ENCODE measurements at places on chromosomes 7 and 10.

GRCh38 chr10:99619851-99620710 is at the start of gene SLC25A28:
TSS of gene SLC25A28 (minus strand) at chr10:99620439. CDS start at chr10:99620335, 104 bp downstream.
- peak; percentile 38 for DNase-seq

DNA sequence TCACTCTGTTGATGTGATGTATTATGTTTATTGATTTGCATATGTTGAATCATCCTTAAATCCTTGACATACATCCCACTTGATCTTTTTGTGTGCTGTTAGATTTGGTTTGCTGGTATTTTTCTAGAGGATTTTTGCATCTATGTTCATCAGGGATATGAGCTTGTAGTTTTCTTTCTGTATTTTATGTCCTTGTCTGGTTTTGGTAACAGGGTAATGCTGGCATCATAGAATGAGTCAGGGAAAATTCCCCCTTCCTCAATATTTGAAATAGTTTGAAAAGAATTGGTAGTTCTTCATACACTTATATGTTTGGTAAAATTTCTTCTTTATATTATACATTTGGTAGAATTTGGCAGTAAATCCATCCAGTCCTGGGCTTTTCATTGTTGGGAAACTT is 89.4 kb upstream of the SLC13A1 start:
- no peak for DNase-seq

- DNase-seq: no peak
Observed at GRCh38 chr7:137828456-137828855, 18.3 kb downstream of the DGKI start.

GRCh38 chr7:84258628-84259027 is 64.0 kb upstream of the SEMA3A start:
- no peak for DNase-seq

- DNase-seq: no peak
Observed at GRCh38 chr10:116770281-116770680, 27.9 kb upstream of the HSPA12A start.

DNA sequence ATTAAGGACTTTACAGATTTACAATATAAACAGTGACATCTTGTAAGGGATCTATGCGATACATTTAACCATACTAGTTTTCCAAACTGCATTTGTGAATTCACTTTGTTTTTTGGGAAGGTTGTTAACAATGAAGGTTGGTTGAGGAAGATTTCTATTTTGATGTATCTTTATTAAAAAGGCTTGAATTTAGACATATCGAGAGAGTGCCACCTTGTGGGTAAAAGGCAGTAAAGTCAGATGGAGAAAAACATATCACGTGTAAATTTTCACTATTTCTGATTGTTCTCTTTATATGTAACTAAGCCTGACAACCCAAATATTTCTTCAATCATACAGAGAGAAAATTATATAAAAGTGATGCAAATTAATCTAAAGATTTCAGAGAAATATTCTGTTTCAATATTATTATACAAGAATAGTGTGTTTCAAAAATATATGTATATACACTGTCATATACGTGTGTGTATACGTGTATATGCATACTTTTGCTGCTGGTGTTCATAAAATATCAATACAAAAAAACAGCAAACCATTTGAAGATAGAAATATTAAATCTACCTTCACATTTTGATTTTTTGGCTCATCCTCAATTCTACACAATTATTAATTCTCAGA is 988.6 kb downstream of the SORCS1 start:
- no peak for DNase-seq

DNA sequence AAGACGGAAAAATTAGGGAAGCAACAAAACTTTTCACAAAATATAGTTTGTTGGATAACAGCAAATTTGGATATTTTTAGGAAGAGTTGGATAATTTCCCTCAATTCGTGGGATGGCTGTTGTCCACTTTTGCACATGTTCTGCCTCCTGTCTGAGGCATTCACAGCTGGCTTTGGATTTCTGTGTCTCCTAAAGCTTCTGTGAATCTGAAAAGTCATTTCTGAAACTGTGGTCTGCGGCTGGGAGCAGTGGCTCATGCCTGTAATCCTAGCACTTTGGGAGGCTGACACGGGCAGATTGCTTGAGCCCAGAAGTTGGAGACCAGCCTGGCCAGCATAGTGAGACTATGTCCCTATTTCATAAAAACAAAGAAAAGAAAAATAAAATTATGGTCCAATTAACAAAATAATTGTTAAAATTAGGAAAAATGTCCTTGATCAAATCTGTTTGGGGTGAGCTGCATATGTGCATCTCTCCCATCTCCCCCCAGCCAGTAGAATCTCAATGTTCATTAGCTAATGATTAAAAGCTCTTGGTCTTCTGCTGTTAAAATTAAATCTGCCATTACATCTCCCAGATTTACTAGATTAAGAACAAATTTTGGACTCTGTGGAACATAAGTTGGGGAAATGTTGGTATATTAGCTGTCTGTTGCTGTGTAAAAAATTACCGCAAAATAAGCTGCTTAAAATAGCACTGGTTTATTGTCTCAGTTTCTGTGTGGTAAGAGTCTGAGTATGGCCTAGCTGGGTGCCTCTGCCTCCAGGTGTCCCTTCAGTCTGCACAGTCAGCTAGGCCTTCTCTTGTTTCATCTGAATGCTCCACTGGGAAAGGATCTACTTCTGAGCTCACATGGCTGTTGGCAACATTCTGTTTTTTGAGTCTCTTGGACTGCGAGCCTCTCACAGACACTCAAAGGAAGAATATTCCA is 332.0 kb upstream of the FZD1 start:
- no peak for DNase-seq

DNA sequence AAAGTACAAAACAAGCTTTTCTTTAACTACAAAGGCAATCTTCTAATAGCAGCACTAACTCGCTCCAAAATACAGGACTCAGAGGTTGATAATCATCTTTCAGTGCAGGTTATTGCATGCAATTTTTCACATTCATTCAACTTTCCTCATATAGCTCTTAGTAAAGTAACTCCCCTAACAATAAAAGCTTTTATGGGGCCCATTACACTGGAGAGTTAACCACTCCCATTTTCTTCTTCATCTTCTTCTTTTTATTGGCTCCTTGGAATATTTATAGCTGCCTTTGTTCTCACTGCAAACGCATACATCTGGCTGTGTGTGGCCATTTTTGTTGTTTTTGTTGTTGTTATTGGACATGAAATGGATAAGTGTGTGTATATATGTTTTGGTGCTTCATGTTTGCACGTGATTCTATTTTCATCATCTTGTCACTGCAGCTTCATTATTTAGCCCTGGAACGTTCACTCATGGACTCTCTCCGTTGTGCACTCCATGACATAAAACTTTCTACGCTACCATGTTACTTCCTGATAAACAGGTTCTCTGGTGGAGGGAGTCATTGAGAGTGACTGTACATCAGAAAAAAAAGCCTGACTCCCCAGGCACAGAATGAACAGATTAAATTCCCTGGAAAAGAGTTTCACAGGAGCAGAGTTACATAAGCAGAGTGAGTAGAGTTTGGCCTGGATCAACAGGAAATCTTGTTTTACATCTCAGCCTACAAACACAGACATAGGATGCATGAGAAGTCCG is 236.4 kb upstream of the SP4 start:
- no peak for DNase-seq

GRCh38 chr10:1187151-1187854 is 131.1 kb downstream of the WDR37 start:
- no peak for DNase-seq

GRCh38 chr10:18450298-18450697 is 201.1 kb downstream of the NSUN6 start:
- no peak for DNase-seq

DNA sequence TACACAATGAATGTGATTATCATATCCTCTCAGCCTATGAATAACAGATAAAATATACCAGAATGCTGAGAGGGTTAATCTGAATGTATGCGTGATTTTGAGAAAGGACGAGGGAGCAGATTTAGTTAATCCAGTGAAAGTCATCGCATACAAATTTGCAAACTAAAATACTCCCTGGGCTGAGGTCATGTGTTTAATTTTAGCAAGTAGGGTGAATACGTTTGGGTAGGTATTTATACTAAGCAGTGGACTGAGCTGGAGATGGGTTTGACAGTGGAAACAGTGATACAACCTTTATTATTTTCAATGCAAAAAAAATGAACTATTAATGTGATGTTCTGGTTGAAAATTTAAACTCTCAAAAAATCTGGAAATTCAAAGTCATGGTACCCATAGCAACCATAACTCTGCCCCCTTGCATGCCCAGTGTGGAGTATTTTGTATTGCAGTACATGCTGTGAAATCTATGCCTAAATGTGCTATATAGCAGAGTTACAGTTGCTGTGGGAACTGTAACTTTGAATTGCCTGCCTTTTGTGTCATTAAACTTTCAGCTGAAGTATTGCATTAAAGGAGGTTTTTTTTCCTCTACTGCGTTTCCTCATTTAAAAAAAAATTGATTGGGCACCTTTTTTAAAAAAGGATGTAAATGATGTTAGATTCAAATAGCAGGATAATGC is 9.5 kb upstream of the ARID5B start:
- DNase-seq: no peak

- DNase-seq: no peak
Observed at GRCh38 chr10:52030051-52030790, 283.9 kb upstream of the DKK1 start.

DNA sequence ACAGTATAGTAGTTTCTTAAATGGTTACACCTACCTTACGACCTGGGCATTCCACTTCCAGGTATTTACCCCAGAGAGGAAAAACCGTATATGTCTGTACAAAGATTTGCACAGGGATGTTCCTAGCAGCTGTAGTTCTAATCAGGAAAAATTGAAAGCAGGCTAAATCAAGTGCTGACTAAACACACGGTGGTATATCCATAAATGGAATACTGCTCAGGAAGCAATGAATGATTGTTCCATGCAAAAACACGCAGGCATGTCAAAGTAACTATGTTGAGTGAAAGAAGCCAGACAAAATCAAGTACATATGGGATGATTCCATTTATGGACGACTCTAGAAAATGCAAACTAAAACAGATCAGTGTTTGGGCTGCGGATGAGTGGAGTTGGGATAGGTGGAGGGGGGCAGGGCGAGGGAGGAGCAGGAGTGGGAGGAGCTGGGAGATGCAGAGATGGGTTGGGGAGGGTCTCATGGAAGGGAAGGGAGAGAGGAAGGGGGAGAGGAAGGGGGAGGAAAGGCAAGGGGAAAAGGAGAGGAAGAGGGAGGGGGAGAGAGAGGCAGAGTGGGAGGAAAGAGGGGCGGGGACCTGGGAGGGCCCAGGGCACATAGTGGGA is 484 bp upstream of the MSRB2 start:
- no peak for DNase-seq

- DNase-seq: no peak
Observed at GRCh38 chr10:62259456-62259855, 9.2 kb downstream of the RTKN2 start.

GRCh38 chr10:88395677-88396076 is 187.4 kb downstream of the RNLS start:
- DNase-seq: no peak

DNA sequence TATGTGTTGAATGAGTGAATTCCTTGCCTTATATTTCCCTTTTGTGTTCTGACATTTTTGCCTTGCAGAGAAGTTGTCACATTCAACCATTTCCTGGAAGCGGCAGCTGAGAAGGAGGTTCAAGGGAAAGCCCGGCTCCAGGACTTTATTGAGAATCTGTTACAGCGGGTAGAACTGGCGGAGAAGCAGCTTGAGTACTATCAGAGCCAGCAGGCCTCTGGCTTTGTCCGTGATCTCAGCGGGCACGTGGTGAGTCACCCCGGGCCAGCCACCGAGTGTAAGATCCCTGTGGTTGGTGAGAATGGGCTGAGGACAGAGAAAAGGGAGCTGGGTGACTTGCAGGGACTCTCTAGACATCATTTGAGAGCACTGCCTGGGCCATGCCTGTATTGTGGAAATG is 14.2 kb downstream of the ZNF365 start:
- no peak for DNase-seq

GRCh38 chr10:30436191-30436611 is 2.2 kb downstream of the MAP3K8 start:
- DNase-seq: no peak

GRCh38 chr10:43141421-43141820 is 3.2 kb downstream of the CSGALNACT2 start:
- DNase-seq: no peak

DNA sequence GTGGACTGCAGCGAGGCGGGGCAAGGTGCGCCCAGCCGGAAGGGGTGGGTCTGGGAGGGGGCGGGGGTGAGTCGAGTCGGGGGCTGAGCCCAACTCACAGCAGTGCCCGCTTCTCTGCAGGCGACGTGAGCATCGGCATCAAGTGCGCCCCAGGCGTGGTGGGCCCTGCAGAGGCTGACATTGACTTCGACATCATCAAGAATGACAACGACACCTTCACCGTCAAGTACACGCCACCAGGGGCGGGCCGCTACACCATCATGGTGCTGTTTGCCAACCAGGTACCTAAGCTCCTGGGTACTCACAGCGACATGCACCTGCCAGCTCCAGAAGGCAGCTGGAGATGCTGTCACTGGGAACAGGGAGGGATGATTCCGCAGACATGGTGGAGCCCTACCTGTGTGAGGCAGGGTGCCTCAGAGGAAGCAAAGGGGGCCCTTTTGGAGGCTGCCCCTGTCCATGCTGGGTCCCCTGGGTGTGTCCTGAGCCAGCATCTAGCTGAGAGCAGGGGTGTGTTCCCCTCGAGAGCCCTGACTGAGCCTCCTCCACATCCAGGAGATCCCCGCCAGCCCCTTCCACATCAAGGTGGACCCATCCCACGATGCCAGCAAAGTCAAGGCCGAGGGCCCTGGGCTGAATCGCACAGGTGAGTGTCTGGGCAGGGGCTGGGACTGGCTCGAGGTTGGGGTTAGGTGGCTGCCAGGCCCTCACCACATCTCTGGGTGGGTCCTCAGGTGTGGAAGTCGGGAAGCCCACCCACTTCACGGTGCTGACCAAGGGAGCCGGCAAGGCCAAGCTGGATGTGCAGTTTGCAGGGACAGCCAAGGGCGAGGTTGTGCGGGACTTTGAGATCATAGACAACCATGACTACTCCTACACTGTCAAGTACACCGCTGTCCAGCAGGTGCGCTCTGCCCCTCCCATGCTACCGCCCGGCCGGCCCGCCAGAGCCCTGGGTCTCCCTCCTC is 12.8 kb downstream of the FLNC start:
- DNase-seq: no peak

DNA sequence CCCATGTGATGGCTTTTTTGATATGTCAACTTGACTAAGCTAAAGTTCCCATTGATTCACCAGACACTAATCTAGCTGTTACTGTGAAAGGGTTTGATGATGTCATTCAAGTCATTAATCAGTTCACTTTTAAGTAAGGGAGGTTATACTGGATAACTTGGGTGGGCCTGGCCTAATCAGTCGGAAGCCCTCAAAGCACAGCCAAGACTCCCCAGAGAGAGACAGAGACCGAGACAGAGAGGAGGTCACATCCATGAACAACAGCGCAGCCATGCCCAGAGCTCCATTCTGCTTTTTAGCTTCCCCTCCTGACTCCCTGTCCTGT is 103.4 kb downstream of the TRIL start:
- DNase-seq: no peak

DNA sequence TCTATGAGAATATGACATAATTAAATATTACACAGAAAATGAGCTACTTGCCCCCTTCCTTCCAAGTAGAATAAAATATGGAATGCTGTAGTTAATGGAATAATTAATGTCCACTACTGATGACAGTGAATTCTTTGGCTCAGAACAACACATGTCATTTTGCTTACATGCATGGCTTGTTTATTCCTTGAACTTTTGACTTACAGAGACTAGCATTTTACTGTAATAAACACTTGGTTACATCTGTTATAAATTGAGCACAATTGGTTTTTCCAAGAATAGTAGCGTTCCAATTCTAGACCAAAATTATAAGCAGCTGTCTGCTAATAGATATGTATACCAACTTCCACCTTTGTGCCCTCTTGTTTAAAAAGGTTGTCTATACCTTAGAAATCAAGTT is 286.7 kb downstream of the OTUD1 start:
- no peak for DNase-seq
